Naive thymus-derived CD4-positive, alpha-beta T cell (primary cell): ENCODE measurements at places on chromosomes 3 and 15. TPM values are rescaled to one million over a fixed set of nuclear protein-coding genes. Genes with fewer than 3 reads are reported as not detected.

CCR2 gene
- total RNA-seq = 2.0 TPM

SOX14 gene
- total RNA-seq = not detected

ZNF860 gene
- total RNA-seq = 0.15 TPM in 2 replicates

CYP1A2 gene
- total RNA-seq = not detected

DUOXA2 gene
- total RNA-seq = not detected

LRTM1 gene
- total RNA-seq = not detected in 2 replicates

DNA sequence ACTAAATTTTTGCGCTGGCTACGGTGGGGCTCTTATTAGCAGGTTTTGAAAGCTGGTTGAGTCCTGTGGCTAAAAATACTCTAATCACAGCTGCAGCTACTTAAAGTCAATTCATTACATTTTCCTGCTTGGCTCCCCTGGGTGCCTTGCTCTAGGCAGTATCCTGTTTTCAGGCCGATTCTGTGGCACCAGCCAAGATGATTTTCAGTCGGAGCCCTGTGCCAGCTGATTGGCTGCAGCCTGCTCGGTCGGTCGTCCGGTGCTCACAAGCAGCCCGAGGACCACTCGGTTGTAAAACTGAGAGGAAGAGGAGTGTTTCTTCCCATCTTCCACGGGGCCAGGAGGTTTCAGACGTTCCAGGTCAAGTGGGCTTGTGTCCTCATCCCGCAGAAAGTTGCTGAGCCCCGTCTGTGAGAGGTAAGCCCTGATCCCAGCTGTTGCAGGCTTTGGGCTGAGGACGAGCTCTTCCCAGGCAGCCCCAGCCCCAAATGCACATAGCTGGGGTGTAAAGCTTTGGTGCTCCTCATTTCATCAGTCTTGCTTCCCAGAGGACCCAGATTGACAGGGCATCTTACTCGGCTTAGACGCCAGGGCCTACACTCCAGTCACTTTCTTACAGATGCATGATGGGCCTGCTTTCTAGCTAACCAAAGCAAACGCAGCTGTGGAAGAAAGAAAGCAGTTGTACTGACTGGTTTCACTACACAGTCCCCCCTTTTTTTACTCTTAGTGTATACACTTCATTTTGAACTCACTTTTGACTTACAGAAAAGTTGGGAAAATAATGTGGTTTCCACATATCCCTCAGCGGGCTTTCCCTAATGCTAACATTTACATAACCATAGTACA, 15.9 kb downstream of the LYSMD4 start:
- no peak overlapping the region for H3K4me3 ChIP-seq
- H3K27ac ChIP-seq = no peak overlapping the region
- peaks cover 25% of the 10 kb centered on the region for H3K4me1 ChIP-seq
- peaks cover 4% of the 10 kb centered on the region for H3K36me3 ChIP-seq
- no peaks in the 10 kb centered on the region for H3K27me3 ChIP-seq

GRCh38 chr15:90307661-90308060, 42.2 kb downstream of the NGRN start:
- H3K4me3 ChIP-seq = no peak overlapping the region
- H3K27ac ChIP-seq = no peak overlapping the region
- H3K4me1 ChIP-seq = peaks cover 16% of the 10 kb centered on the region

- H3K27me3 ChIP-seq = no peaks in the 10 kb centered on the region
- no peak overlapping the region for H3K27ac ChIP-seq
- H3K4me3 ChIP-seq = no peak overlapping the region
- DNase-seq = no peak
- H3K4me1 ChIP-seq = no peaks in the 10 kb centered on the region
- no peaks in the 10 kb centered on the region for H3K36me3 ChIP-seq
Measured at GRCh38 chr3:16741103-16741758, 136.0 kb upstream of the DAZL start.

DNA sequence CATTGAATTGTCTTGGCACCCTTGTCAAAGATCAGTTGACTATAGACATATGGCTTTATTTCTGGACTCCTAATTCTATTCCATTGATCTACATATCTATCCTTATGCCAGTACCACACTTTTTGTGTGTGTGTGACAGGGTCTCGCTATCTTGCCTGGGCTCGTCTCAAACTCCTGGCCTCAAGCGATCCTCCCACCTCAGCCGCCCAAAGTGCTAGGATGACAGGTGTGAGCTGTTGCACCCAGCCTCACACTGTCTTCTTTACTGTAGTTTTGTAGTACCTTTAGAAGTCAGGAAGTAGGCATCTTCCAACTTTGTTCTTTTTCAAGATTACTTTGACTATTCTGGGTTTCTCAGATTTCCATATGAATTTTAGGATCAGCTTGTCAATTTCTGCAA, 24.3 kb downstream of the CDAN1 start:
- no peaks in the 10 kb centered on the region for H3K27me3 ChIP-seq
- H3K4me1 ChIP-seq = no peaks in the 10 kb centered on the region
- H3K27ac ChIP-seq = no peak overlapping the region
- H3K4me3 ChIP-seq = no peak overlapping the region

DNA sequence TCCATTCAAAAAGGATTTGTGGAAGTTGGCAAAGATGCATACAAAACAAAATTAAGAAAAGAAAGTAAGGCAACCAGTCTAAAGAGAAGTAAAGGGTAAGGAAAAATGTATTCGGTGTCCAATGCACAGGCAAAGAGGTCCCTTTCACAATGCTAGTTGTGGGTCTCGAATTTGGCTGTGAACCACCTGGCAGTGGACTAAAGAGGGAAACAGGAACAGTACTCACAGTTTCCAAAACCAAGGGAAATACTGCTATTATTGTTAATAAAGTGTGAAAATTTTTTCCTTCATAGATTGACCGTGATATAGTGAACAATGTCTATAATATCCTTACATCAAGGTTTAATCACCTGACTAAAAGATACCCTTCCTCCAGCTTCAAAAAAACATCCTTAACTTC, 57.9 kb downstream of the TNIK start:
- no peak for DNase-seq
- no peaks in the 10 kb centered on the region for H3K36me3 ChIP-seq
- H3K4me3 ChIP-seq = no peak overlapping the region
- no peaks in the 10 kb centered on the region for H3K27me3 ChIP-seq
- peaks cover 9% of the 10 kb centered on the region for H3K4me1 ChIP-seq

- H3K4me1 ChIP-seq = no peaks in the 10 kb centered on the region
- H3K36me3 ChIP-seq = no peaks in the 10 kb centered on the region
- no peak for DNase-seq
- no peak overlapping the region for H3K27ac ChIP-seq
Measured at GRCh38 chr3:111776827-111777483, 82.1 kb upstream of the PHLDB2 start.

DNA sequence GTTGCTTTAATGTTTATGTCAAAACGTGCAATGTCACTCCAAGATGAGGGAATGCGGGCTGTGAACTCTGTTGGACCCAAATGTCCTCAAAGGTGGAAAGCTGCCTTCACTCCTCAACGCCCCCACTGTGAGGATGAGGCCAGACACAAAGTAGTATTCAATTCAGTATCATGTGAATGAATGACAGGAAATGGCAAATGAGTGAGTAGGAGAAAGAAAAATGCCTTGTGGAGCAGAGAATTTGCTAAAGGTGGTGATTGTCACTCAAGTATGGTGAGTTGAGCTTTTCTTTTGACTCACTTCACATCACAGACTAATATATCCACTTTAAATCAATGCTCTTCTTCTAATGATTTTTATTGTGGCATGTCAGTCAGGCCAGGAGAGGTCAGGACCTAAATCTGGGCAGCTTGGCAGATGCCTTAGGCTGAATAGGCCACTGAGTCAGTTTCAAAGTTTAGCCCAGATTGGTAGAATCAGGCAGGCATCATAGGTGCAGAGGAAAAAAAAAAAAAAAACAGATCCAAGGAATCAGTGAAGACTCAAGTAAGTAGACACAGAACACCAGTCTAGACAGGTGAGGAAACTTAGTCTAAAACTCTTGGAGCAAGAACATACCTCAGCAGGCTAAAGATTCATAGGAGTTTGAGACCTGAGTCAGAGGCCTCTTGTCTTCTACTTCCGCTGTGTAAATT, 71.0 kb upstream of the ZBED2 start:
- no peaks in the 10 kb centered on the region for H3K27me3 ChIP-seq
- H3K36me3 ChIP-seq = no peaks in the 10 kb centered on the region
- no peak overlapping the region for H3K27ac ChIP-seq
- DNase-seq = no peak
- H3K4me3 ChIP-seq = no peak overlapping the region

GRCh38 chr15:97903560-97903959, 56.9 kb upstream of the ARRDC4 start:
- H3K36me3 ChIP-seq = no peaks in the 10 kb centered on the region
- no peaks in the 10 kb centered on the region for H3K4me1 ChIP-seq
- DNase-seq = no peak
- no peaks in the 10 kb centered on the region for H3K27me3 ChIP-seq
- H3K27ac ChIP-seq = no peak overlapping the region
- H3K4me3 ChIP-seq = no peak overlapping the region

GRCh38 chr15:80562033-80562432, 133.1 kb upstream of the ABHD17C start:
- H3K36me3 ChIP-seq = no peaks in the 10 kb centered on the region
- DNase-seq = no peak
- no peak overlapping the region for H3K4me3 ChIP-seq
- no peaks in the 10 kb centered on the region for H3K27me3 ChIP-seq
- no peak overlapping the region for H3K27ac ChIP-seq
